CD8-positive, alpha-beta T cell (primary cell): ENCODE measurements at places on chromosomes 13 and 19.

- no peak for DNase-seq
Observed at GRCh38 chr13:45674908-45675307, 27.2 kb upstream of the CBY2 start.

GRCh38 chr13:82062772-82063171 lies 1721.8 kb upstream of the SPRY2 start:
- DNase-seq: no peak

- DNase-seq: no peak
Observed at GRCh38 chr13:100646030-100646673, 28.4 kb downstream of the TMTC4 start.

DNA sequence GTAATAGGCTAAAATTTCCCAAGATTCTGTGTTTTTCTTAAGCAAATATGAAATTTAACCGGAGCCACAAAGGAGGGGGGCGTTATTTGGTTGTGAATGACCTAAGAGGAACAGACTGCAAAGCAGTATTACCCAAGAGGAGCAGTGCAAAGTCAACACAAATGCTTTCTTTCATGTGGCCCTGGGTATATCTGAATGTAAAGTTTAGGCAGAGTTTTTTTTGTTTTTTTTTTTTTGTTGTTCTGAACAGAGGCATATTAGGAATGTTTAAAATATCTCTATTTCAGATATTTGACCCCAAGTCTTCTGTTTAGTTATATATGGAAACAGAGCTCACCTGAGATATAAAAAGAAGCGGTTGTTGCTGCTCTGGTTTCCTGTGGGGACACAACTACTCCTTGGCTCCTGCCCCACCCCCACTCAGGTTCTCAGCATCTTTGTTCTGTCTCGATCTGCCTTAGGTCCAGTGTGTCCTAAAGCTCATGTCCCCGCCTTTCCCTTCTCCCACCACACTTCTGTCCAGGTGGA lies 220.7 kb downstream of the RFC3 start:
- no peak for DNase-seq

DNA sequence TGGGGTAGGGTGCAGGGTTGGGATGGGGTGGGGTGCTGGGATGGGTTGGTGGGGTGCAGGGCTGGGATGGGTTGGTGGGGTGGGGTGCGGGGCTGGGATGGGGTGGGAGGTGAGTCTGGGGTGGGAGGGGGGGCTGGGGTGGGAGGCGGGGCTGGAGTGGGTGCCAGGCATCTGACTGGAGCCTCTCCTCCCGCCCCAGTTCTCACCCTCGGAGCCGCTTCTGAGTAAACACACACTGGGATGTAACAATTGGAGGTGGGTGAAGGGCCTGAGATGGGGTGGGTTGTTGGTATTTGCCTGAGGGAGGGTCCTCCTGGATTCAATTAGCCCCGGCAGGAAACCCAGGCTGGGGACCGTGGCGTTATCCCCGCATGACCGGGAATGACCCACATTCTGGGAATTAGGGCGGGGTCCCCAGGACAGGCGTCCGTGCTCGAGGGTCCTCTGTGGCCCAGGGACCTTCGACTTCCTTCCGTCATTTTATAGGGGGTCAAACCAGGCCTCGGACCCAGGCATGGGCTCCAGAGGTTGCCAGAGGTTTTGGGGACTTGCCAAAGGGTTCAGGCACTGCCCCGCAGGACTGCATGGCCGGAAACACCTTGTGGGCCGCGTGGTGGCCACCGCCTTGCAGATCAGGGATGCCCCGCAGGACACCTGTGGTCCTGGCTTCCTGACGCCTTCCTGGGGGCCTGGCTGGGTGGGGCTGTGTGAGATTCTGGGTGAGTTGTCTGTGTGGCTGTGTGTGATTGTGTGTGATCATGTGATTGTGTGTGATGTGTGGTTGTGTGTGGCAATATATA lies 1.4 kb downstream of the TMPRSS9 start:
- DNase-seq: no peak

GRCh38 chr13:102724923-102725322 lies 30.1 kb upstream of the METTL21C start:
- DNase-seq: peak; percentile 21

DNA sequence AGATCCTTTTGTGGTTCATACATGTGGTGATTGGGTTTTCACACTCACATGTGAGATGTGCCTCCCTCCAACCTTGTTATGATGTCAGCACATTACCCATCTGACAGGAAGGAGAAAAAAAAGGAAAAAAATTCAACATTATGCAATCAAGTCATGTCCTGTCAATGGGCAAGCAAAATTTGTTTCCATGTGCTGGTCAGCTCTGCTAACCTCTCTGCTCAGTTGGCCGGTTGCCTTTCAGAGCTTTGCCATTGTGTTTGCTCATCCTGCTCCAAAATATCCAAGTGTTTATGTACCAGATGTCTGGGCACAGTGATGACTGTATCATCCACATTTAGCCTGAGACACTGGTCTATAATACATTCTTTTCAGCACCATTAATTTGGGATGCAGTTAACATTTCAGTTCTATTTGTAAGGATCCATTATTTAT lies 27.0 kb upstream of the METTL21C start:
- no peak for DNase-seq

- DNase-seq: no peak
Observed at GRCh38 chr13:78241278-78241919, 322.8 kb upstream of the EDNRB start.

DNA sequence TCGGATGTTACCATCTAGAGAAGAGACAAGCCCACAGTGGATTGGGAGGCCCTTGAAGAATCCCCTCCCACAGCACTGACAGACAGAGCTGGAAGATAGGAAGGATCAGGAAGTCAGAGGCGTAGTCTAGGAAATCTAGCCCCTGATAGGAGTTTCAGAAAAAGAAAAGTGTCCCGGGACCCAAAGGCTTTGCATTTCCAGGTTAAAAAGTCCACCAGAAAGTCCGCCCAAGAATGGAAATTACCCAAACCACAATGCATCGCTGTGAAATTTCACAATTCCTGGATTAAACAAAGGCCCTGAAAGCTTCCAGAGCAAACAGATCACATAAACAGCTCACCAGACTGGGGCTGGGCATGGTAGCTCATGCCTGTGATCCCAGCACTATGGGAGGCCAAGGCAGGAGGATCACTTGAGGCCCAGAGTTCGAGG lies 146.9 kb downstream of the KDM4B start:
- no peak for DNase-seq

GRCh38 chr19:7109678-7110289 lies 40.3 kb downstream of the ZNF557 start:
- no peak for DNase-seq
